Activated T-cell treated with anti-CD3 and anti-CD28 coated beads, Interleukin-2, amount 50 U/mL, for 72 hours (primary cell): ENCODE measurements at places on chromosomes 2 and 18. TPM values are rescaled to one million over a fixed set of nuclear protein-coding genes. Genes with fewer than 3 reads are reported as not detected.

The TUBB8B gene
- total RNA-seq: not detected

GRCh38 chr2:59568461-59568860 is 985.0 kb downstream of the BCL11A start:
- H3K4me1 ChIP-seq: no peaks in the 10 kb centered on the region
- H3K27ac ChIP-seq: no peak overlapping the region
- H3K36me3 ChIP-seq: no peaks in the 10 kb centered on the region
- no peaks in the 10 kb centered on the region for H3K27me3 ChIP-seq
- DNase-seq: no peak

The SP3 gene
- total RNA-seq: 106 TPM

DNA sequence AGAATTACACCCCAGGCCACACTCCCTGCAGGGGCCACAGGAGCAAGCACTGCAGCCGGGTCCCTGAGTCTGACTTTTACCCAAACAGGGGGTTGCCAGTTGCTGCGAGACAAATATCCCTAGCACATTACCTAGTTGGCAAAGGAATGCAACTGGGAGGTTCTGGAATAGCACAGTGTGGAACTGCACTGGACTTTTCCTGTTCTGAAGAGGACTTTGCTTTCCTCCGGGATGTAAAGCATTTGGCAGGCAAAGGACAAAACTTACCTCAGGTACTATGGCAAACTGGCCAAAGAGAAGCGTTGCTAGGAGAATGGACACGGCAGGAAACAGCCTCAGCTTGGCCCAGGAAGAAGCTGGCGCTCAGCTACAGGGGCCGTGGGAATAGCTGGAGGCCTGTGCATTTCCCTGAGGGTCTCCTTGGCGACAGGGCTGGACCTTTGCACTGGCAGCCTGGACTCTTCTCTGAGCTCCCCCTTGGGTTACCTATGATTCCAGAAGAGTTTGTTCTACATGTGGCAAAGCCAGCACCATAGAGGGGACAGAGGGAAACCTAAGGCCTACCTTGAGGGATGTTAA is 45.0 kb downstream of the BCL11A start:
- no peaks in the 10 kb centered on the region for H3K36me3 ChIP-seq
- peaks cover 16% of the 10 kb centered on the region for H3K4me1 ChIP-seq
- no peak overlapping the region for H3K4me3 ChIP-seq
- peaks cover 62% of the 10 kb centered on the region for H3K27me3 ChIP-seq
- no peak for DNase-seq

The DLX2 gene
- 0.24 TPM for total RNA-seq

GRCh38 chr18:79624356-79625170 is 55.0 kb upstream of the CTDP1 start:
- H3K4me1 ChIP-seq: peaks cover 14% of the 10 kb centered on the region
- DNase-seq: no peak
- no peak overlapping the region for H3K27ac ChIP-seq
- no peak overlapping the region for H3K4me3 ChIP-seq
- peaks cover 15% of the 10 kb centered on the region for H3K27me3 ChIP-seq
- H3K36me3 ChIP-seq: peaks cover 2% of the 10 kb centered on the region

The HOXD8 gene
- not detected for total RNA-seq

The CTAGE1 gene
- total RNA-seq: not detected

The UPP2 gene
- not detected for total RNA-seq

The RFX8 gene
- total RNA-seq: 1.4 TPM

The METTL4 gene
- 28.3 TPM for total RNA-seq

DNA sequence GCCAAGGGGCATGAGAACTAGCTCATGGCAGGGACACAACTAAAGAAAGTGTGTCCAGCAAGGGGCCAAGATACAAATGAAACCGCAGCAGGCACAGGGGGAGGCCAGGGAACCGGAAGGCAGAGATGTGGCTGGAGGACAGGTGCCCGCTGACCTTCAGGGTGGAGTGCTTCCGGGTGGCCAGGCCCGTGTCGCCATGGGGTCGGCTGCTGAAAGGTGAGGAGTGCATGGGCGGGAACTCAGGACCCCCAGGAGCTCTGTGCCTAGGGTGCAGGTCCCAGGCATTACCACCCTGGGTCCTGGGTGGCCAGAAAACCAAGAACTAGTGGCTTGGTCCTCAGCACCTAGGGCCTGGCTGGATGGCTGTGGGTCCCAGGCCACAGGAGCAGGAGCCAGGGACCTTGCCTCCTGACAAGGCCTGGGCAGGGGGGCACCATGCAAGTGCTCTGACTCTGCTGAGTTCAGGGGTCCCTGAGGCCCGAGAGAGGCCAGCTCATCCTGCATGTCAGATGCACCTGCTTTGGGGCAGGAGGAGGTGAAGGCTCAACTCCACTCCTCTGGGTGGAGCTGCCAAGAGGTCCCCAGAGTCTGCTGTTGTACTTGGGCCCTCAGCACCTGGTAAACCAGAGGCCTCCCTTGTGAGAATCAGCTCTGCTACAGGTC is 50.9 kb downstream of the CENPO start:
- H3K27ac ChIP-seq: no peak overlapping the region
- no peaks in the 10 kb centered on the region for H3K27me3 ChIP-seq
- DNase-seq: no peak
- H3K4me1 ChIP-seq: no peaks in the 10 kb centered on the region
- no peaks in the 10 kb centered on the region for H3K36me3 ChIP-seq

DNA sequence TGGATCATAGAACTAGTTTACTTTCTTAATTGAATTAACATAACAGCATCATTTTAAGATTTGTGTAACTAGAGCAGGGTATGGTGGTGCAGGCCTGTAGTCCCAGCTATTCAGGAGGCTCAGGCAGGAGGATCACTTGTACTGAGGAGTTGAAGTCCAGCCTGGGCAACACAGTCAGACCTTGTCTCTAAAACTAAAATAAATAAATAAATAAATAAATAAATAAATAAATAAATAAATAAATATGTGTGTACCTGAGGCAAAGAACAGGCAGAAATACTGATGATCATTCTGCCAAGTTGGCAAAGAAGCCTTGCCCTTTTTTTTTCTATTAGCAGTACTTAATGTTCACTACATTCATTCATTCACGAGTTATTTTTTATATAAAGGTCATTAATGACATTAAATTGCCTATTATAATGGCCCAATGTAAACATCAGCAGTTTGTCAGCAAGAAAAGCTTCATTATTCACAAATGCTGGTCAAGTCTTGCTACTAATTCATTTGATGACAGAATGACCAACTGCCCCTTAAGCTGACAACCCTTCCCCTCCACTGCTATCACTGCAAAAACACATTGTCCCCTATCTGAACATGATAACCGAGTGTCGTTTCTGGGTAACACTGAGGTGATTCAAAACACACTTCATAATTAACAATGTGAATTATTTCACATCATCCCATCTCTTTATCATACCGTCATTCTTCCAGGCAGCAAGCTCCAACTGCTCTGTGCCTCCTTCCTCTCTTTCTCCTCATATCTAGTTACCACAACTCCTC is 39.0 kb downstream of the ARL5A start:
- H3K27me3 ChIP-seq: no peaks in the 10 kb centered on the region
- no peak overlapping the region for H3K4me3 ChIP-seq
- no peak overlapping the region for H3K27ac ChIP-seq
- DNase-seq: no peak
- peaks cover 12% of the 10 kb centered on the region for H3K36me3 ChIP-seq

The FHOD3 gene
- not detected for total RNA-seq

- H3K27me3 ChIP-seq: no peaks in the 10 kb centered on the region
- no peak for DNase-seq
- no peak overlapping the region for H3K4me3 ChIP-seq
Measured at GRCh38 chr2:178119179-178119922, 7.1 kb downstream of the RBM45 start.

- H3K4me1 ChIP-seq: peaks cover 8% of the 10 kb centered on the region
- DNase-seq: no peak
- no peaks in the 10 kb centered on the region for H3K27me3 ChIP-seq
Measured at GRCh38 chr18:12777500-12777944, 74.7 kb downstream of the PSMG2 start.

DNA sequence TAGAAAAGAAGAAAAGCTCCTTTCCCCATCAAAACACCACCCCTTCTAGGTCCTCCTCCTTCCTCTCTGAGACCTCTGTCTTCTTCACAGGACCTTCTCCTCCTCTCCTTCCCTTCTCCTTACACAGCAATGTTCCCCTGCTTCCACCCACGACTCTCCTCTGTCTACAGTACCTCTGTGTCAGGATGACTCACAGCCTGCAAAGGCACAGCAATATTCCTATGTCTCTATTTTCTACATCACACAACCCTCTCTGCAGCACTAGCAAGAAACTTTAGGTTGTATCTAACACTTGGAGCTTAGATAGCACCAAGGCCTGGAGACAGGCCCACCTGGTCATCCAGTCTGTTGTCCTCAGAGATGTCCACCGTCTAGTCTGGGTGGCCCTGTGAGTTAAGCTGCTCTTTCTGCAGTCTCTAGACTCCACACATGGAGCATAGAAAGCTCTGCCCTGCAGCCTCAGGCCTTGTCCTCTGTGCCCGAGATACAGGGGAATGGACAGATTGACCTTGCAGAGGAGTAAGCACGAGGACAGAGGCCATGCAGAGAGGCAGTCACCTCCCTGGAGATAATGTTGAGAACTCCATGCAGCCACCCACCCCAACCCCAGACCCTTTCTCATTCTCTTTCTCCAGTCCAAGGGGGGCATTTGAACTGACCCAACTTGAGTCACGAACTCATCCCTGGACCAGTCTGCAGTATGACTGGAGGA is 212.0 kb downstream of the TNS1 start:
- no peak for DNase-seq
- peak overlapping the region; percentile 86 for H3K4me3 ChIP-seq
- no peak overlapping the region for H3K27ac ChIP-seq
- H3K4me1 ChIP-seq: peaks cover 11% of the 10 kb centered on the region
- H3K27me3 ChIP-seq: no peaks in the 10 kb centered on the region

- H3K27me3 ChIP-seq: peaks cover 10% of the 10 kb centered on the region
- DNase-seq: no peak
- H3K4me1 ChIP-seq: no peaks in the 10 kb centered on the region
- no peak overlapping the region for H3K27ac ChIP-seq
- no peak overlapping the region for H3K4me3 ChIP-seq
Measured at GRCh38 chr2:119490653-119491195, 33.6 kb downstream of the SCTR start.

The DSG2 gene
- 3.1 TPM for total RNA-seq

GRCh38 chr2:126480033-126480432 is 175.9 kb upstream of the GYPC start:
- H3K4me3 ChIP-seq: no peak overlapping the region
- peaks cover 4% of the 10 kb centered on the region for H3K27me3 ChIP-seq
- H3K4me1 ChIP-seq: no peaks in the 10 kb centered on the region
- DNase-seq: no peak
- no peak overlapping the region for H3K27ac ChIP-seq
- H3K36me3 ChIP-seq: no peaks in the 10 kb centered on the region

The LRRTM4 gene
- not detected for total RNA-seq
